ENCODE measurements at places on chromosomes 4 and X.

DNA sequence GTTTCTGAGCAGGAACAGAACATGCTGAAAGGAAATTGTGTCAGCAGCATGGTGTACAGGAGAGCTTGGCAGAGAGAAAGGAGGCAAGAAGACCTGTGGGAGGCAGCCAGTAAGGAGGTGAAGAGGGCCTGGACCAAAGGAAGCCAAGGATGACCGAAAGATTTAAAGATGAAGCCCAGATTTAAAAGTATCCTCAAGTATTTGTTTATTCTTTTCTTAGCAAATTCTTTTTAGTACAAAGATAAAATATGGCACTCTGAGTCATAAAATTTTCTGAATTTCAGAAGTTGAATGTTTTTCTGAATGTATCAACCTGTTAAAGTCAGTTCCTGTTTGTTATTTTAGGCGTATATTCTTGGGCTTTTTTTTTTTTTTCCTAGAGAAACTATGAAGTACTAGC is 3.5 kb downstream of the PKD2 start:
- DNase-seq = no peak

- DNase-seq = no peak
Measured at GRCh38 chr4:83112231-83112630, 2.3 kb downstream of the PLAC8 start.

- DNase-seq = no peak
Measured at GRCh38 chr4:40289366-40290188, 45.6 kb upstream of the CHRNA9 start.

DNA sequence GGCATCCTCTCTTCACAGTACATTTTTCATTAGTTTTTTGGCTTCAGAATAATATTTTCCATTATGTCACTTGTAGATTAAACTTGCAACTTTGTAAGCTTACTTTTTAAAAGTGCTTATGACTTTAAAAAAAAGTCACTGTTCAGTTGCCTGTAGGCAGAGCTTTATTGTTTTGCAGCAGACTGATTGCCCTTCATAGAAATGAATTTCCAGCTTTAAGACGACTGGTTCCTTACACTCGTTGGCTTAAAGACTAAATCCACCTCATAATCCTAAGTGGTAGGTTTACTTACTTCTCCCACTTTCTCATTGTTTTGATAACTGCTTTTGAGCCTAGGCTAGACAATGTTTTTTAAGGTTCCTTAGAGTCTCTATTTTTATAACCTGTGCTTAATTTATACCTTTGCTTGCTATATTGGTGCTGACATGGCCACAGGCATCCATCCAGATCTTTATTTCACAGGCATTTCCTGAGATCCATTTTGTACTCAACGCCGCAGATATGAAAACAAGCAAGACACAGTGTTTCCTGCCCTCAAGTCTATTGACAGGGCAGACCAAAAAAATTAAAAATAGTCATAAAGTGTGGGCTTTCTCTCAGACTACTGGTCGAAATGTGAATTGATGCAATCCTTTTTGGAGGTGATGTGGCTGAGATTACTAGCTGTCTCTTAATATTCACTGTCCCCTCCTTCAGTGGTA is 12.6 kb upstream of the IL13RA2 start:
- no peak for DNase-seq

DNA sequence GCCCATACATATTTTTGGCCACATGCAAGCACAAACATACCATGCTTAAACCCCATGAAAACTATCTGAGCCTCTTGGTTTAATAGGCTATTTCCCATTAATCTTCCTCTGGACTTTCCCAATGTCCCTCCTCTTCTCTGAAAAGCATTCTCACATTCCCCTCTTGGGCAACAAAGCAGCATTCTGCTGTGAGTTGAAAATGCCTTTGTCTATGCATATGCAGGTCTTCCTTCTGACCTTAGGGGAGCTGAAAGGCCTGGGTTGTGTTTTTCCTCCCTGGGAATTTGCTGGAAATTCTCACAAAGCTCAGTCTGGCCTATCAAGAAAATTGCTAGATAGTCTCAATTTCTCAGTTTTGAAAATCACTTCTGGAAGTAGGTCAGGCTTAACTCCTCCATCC is 4.2 kb downstream of the VSIG4 start:
- DNase-seq = no peak

DNA sequence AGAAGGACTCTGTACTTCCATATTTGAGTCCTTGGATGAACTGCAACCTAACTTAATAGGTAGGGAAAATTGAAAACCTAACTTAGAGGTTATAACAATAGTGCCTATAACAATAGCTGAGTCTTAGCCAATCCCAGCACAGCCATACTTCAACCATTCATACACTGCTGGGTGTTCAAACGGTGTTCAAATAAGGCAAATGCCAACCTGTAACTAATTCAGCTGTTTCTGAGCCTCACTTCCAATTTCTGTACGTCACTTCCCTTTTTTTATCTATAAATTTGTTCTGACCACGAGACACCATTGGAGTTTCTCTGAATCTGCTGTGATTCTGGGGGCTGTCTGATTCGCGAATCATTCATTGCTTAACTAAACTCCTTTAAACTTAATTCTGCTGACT is 9.6 kb upstream of the GRSF1 start:
- DNase-seq = no peak

DNA sequence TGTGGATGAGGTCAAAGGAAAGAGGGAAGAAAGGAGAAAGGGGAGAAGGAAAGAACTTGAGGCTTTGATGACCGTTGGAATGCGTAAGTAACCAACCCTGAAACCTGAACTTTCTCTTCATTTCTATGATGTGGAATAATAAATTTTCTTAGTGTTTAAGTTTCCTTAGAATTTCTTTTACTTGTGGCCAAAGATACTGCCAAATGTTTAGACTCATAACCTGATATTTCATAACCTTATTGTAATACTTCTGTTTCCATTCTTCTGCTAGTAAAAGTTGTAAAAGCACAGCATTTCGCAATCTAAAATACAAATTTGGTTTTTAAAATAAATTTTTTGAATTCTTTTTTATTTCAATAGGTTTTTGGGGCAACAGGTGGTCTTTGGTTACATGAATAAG is 258.5 kb upstream of the GIMD1 start:
- DNase-seq = no peak
